Kidney epithelial cell (primary cell): ENCODE measurements at places on chromosomes 12 and 14.

- DNase-seq = no peak
These were observed 70.3 kb upstream of the CHST11 start for GRCh38 chr12:104386461-104386860.

- DNase-seq = no peak
These were observed 79.7 kb upstream of the DIO3 start for GRCh38 chr14:101481557-101481956.

DNA sequence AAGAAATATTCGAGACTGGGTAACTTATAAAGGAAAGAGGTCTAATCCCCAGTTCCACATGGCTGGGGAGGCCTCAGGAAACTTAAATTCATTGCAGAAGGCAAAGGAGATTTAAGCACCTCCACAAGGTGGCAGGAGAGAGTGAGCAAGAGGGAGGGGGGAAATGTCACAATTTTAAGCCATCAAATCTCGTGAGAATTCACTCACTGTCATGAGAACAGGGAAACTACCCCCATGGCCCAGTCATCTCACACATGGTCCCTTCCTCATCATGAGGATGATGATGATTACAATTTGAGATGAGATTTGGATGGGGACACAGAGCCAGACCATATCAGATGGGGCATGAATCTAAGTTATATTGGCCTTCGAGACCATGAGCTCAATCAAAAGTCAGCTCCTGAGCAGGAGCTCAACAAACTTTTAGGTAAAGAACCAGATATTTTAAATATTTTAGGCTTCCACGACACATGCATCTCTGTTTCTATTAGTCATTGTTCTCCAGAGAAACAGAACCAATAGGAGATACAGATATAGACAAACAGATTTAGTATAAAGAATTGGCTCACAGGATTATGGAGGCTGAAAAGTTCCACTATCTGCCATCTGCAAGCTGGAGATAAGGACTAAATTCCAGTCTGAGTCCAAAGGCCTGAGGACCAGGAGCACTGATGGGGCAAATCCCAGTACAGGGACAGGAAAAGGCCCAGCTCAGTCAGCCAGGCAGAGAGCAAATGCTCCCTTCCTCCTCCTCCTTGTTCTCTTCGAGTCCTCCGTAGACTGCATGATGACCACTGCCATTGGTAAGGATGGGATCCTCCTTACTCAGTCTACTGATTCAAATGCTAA lies 24.9 kb downstream of the DGLUCY start:
- no peak for DNase-seq

- DNase-seq = no peak
These were observed 23.0 kb downstream of the TNFAIP2 start for GRCh38 chr14:103146141-103146709.

- no peak for DNase-seq
These were observed 87.9 kb downstream of the PHLDA1 start for GRCh38 chr12:75943730-75944096.

DNA sequence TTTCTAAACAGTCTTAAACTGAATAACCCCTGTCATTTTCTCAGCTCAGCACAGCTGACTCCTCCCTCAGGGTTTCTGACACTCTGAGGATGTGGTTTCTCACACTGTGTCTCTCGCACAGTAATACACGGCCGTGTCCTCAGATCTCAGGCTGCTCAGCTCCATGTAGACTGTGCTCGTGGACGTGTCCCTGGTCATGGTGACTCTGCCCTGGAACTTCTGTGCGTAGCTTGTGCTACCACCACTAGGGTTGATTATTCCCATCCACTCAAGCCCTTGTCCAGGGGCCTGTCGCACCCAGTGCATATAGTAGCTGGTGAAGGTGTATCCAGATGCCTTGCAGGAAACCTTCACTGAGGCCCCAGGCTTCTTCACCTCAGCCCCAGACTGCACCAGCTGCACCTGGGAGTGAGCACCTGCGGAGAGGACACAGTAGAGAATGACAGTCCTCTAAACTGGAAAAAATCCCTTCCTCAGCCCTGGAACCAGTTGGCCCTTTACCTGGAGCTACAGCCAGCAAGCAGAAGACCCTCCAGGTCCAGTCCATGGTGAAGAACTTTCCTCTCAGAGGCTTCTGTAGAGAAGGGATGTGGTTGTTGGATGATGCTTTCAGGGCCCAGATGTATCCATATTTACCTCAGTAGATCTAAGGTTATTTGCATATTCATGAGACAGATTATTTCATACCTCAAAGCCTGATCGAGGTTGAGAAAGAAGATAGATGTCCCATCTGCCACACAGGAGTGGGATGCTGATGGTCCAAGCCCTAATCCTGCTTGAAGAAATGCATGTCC lies 984.8 kb downstream of the TMEM121 start:
- no peak for DNase-seq

GRCh38 chr12:48459259-48459658 lies 13.1 kb upstream of the ANP32D start:
- DNase-seq = no peak

DNA sequence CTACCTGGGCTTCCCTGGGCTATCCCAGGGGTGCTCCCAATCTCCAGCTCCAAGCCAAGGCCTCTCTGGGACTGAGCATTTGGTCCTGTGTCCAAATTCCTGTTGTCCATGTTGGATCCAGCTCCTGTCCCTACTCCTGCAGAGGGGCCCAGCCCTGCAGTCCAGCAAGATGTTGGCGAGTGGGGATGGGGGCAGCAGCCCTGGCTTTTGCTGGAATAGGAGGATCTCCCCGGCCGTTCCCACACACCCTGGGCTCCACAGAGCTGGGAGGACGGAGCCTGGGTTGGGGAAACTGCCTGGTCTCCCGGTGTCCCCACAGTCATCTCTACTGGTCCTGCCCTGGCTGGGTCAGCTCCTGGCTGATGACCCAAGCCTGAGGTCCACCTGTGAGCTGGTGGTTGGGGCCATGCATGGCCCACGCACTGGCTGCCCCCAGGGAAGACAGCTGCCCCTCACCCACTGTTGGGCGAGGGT lies 219.6 kb upstream of the C14orf180 start:
- no peak for DNase-seq

GRCh38 chr14:32991691-32992090 lies 53.0 kb downstream of the NPAS3 start:
- DNase-seq = no peak

DNA sequence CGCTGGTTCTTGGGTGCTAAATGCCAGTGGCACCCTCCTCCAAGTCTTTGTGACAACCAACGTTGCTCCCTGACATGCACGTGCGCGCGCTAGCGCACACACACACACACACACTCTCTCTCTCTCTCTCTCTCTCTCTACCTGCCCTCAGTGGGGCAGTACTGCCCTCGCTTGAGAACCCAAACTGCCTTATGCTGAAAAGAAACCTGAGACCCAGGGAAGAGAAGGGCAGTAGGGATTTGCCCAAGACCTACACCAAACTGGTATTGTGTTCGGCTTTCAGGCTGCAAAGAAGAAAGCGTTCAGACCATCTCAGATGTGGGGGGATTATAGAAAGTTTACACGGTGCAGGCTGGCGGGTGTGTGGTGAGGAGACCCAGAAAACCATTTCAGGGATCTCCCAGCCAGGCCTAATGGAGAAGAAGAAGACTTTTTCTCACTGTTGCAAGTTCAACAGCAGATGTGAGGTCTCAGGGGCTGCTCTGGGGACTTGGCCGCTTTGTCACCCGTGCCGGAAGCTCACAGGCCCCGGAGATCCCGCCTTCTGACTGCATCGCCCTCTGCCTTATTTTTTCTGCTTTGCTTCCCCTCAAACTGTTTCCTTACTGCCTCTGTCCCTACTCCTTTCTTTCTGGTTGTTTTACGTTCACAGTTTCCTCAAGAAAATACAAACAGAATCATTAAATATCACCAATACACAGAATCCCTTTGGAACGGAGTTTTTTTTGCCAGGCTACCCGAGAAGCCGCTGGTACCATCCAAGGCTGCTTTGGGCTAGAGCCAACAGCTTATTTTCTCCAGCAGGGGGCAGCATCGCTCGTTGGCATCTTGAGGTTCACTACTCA lies 82.4 kb downstream of the PPM1A start:
- DNase-seq = no peak

DNA sequence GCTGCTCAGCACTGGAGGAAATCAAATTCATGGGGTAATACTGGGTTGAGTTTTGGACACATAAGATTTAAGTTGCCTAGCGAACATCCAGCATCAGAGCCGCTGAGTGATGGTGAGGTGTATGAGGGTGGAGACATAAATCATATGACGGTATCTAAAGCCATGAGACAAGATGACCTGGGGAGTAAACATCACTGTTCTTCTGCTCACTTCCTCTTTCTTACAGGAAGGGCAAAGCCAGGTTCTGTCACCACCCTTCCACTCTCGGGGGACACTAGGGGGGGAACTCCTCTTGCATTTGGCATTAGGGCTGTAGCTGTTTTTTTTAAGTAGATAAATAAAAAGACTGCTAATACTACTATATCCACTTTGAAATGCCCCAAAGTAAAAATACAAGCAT lies 24.0 kb downstream of the PRDM4 start:
- no peak for DNase-seq

DNA sequence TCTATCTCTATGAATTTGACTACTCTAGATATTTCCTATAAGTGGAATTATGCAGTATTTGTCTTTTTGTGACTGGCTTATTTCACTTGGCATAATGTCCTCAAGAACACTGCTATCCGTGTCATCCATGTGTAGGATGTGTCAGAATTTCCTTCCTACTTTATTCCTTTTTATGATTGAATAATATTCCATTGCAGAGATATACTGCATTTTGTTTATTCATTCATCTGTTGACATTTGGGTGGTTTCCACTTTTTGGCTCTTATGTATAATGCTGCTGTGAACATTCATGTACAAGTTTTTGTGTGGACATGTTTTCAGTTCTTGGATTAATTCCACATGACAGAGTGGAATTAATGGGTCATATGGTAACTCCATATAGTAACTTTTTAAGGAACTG lies 45.7 kb upstream of the ATP2A2 start:
- no peak for DNase-seq

- peak; percentile 99 for DNase-seq
These were observed 19.4 kb downstream of the ABCB9 start for GRCh38 chr12:122946690-122947341.

- no peak for DNase-seq
These were observed 219.0 kb upstream of the RTL1 start for GRCh38 chr14:101122237-101123141.

DNA sequence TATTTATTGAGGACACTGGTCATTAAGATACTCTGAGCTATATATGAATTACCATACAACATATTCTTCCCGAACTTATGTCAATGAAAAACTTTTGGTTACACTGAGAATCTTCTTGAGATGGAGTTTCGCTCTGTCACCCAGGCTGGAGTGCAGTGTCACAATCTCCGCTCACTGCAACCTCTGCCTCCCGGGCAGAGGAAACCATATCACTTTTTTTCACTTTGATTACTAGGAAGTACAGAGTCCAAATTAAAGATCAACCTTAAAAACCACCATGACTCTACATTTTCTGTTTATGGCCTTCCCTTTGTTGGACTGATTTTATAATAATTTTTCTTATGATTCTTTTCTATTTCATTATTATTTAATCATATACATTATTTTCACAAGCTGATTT lies 336.5 kb downstream of the FSCB start:
- DNase-seq = no peak

- no peak for DNase-seq
These were observed 34.6 kb downstream of the ANKRD9 start for GRCh38 chr14:102474934-102475333.

GRCh38 chr12:113245695-113246477 lies 24.6 kb downstream of the TPCN1 start:
- DNase-seq = peak; percentile 88

- DNase-seq = no peak
These were observed 687.1 kb upstream of the FBXO33 start for GRCh38 chr14:40119321-40119720.

DNA sequence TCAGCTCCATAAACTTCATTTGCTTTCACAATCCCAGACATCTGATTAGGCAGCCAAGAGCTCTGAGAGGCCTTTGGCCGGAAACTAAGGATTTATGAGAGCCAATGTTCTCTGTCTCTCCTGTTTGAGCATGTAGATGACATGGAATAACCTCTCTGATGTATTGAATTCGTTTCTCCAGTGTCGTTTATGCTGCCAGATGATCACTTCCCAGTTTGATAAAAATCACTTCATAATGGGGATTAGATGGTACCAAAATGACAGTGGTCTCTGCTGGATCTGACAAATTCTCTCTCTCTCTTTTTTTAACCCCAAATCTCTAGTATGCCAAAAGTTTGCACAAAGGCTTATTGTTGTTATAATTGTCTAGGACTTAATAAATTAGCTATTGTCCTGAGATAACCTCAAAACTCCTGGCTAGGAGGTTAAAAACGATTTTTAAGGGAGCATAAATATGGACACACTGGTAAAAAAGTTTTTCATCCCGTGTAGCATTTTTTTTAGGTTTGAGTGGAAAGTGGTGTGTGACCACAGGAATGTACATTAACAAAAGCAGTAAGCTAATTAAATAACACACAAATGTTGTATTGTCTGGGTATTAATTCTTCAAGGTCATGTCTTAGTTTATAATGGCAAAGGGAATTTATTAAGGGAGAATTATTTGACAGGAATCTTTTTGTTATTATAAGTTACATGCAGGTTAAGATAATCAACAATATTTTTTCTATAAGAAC lies 82.6 kb upstream of the USP44 start:
- DNase-seq = no peak

DNA sequence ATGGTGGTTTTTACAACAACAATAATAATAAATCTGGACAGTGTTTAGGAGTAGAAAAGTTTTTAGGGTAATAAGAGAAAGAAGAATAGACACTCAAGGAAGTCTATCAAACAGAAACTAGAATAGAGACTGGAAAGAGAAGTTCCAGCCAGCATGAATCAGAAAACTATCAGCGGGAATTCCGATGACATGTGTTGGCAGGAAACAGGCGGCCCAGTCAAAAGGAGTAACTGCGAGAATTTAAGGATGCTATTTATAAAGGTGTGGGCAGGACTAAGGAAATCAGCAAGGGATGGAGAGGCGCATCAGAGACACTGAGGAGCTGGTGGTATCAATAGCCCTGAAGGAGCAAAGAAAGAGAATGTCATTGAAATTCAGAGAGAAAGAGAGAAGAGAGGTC lies 89.9 kb downstream of the TBX5 start:
- DNase-seq = no peak

GRCh38 chr14:104950021-104950420 lies 25.3 kb downstream of the PLD4 start:
- DNase-seq = no peak

GRCh38 chr14:45377166-45377565 lies 124.2 kb upstream of the MIS18BP1 start:
- no peak for DNase-seq

- DNase-seq = no peak
These were observed 39.3 kb downstream of the TSPAN19 start for GRCh38 chr12:84996759-84997158.

DNA sequence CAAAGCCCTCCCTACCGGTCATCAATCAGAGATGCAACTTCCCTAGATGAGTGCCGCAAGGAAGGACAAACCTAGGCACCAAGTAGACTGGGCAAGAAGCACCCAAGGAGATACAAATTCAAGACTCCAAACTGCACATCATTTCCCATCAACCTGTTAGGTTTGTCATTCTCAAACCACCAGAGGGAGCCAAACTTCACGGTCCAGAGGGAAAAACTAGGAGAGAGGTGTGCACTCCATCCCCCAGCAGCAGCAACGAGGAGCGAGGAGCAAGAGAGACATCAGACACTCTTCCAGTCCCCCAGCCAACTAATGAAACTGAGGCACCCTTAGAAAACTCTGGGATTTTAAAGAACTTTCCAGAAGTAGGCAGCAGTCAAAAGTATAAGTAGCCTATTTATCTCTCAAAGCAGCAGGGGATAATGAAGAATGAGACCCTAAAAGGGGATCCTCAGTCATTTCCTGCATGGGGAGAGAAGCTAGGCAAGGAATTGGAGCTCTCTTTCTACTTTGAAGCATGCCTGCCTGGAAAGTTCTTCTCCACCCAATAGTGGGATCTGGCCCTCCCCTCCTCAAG lies 37.0 kb upstream of the NT5DC3 start:
- DNase-seq = no peak

- DNase-seq = no peak
These were observed 14.9 kb downstream of the SLC7A7 start for GRCh38 chr14:22800346-22800745.
